ENCODE measurements at places on chromosomes 16 and 17.

DNA sequence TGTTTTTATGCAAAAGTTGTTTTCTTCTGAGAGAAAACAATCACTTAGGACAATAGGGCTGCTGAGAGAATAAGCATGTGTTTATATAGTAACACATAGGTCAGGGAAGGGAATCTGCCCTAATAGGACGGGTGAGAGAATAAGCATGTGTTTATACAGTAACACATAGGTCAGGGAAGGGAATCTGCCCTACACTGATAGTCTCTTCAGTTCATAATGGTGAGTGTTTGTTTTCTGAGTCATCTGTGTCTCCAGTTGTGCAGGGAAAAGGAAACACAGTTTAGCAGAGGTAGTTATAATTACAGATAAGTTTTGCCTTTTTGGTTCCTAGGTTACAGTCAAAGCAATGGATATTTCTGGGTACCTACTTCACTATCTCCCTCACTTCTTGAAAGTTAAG is 252.3 kb upstream of the CA10 start:
- no peak for DNase-seq

DNA sequence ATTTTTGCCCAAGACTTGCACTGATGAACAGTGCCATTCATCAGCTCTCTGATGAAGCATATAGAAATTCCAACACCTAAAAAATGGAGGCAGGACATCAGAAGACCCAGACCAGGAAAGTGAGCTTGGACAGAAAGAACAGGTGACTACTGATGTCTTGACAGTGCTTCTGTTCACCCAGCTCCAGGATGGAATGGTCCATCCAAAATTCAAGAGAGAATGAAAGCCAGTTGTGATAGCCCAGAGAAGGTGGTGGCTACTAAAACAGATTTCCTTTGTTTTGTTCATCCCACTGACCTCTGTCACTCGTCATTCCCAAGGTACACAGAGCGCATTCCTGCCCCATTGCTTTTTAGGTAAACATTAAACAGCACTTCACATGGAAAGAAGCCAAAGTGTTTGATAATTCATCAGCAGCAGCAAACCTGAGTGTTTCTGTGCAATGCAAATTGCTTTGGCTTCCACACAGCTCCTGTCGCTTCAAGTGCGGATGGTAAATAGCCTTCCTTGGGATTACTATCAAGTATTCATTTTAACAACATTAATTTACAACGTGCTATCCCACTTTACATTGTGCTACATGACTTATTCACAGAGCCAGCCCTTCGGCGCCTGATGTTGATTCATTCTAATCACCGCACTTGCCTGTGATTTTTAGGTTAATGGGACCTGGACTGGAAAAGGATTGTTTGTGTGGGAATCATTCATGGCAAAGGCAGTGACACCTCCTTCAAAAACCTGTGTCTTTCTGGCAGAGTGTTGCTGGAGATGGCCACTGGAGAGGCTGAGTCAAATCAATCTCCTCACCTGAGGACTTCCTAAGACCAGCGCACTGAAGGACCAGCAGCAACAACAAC is 65.1 kb upstream of the TOX3 start:
- DNase-seq, result no peak

DNA sequence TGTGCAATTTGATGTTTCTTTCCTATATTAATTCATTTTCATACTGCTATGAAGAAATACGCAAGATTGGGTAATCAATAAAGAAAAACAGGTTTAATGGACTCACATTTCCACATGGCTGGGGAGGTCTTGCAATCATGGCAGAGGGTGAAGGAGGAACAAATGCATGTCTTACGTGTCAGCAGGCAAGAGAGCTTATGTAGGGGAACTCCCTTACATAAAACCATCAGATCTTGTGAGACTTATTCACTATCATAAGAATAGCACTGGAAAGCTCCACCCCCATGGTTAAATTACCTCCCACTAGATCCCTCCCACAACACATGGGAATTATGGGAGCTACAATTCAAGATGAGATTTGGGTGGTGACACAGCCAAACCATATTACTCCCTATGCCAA is 418.9 kb upstream of the MAF start:
- DNase-seq, result no peak

- peak; percentile 92 for DNase-seq
Measured at GRCh38 chr17:29291163-29291752, 2.7 kb downstream of the NUFIP2 start.

DNA sequence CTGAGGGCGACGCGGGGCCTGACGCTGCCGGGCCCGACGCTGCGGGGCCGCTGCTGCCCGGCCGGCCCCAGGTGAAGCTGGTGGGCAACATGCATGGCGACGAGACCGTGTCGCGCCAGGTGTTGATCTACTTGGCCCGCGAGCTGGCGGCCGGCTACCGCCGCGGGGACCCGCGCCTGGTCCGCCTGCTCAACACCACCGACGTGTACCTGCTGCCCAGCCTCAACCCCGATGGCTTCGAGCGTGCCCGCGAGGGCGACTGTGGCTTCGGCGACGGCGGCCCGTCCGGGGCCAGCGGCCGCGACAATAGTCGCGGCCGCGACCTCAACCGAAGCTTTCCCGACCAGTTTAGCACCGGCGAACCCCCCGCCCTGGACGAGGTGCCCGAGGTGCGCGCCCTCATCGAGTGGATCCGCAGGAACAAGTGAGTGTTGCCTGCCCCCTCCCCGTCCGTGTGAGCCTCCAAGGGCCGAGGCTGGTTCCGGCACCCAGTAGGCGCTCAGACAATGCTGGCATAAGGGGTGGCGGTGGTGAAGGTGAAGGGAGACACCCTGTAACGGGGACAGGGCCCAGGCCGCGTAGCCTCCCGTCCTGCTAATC is 676 bp downstream of the CPD start:
- no peak for DNase-seq
